ENCODE measurements at places on chromosomes 3 and 15.

GRCh38 chr15:39919748-39920509 lies at the start of gene GPR176:
Gene GPR176 (minus strand): TSS chr15:39920266. CDS start chr15:39920026, 240 bp downstream.
- peak; percentile 93 for DNase-seq

DNA sequence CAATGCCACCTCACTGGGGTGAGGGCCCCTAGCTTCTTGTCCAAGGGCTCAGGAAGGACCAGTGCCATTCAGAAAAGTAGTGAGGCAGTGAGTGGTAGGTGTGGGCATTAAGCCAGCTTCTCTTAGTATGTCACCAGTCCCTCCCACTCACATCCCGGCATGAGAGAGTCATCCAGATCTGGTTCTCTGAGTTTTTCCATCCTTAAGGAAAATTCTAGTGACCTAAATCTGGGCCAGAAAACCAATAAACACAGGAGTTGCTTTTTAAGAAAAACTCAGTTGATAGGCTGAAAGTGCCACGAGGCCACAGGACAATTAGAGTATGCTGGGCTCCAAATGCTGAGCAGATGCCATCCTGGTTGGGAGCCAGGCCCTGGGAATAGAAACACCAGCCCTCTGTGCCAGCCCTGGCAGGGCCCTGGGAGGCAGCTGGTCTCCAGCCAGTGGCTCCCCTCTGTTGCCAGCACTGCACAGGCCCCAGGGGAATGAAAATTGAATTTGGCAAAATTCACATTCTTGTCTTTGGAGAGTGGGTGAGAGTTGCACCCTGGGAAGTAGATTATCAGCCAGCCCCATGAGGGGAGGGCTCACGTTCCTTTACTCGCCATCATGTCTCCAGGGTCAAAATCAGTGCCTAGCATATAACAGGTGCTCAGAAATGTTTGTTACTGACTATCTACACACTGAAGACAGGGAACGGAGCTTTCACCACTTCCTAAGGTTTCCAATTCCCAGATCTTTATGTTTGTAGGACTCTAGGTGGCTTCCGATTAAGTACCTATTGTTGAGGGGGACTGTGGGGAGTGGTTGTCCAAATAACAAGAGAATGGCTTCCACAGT lies 52.8 kb downstream of the FAM43A start:
- DNase-seq: peak; percentile 84

- DNase-seq: no peak
Measured at GRCh38 chr3:28680050-28680449, 331.4 kb upstream of the AZI2 start.

DNA sequence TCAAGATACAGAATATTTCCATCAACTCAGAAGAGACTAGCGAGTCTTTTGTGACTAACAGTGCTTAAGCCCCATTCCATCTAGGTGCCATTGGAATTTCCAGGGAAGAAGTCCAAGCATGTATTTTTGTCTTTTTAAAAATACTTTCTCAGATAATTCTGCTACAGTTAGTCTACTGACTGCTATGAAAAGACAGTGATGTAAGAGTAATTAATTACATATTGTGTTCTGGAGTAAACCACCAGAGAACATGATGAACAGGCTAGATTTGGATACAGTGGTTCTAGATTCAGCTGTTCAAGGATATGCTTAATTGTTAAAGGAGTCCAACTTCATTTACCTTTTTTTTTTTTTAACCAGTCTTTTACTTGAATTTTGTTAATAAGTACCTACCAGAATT lies 34.8 kb upstream of the PAK6 start:
- no peak for DNase-seq

DNA sequence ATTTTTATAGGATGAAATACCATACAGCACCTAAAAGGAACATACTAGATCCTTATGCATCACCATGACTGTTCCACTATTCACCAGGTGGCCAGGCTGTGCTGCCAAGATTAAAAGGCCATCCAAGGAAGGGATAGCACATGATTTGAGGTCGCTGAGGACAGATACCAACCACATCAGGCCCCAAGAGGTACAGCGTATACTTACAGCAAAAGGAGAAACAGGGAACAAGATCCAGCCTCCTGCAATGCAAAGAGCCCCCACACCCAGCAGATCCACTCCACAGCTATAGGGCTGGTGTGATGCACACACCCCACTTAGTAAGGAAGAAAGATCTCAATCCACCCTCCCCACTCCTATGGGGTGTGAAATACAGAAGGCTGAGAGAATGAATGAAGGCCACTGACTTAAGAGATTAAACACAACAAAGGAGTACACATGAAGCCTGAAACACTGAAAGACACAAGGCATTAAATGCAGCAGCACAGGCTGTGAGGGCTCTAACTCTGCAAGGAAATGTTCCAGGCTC lies 32.0 kb upstream of the ZNF445 start:
- DNase-seq: peak; percentile 17

DNA sequence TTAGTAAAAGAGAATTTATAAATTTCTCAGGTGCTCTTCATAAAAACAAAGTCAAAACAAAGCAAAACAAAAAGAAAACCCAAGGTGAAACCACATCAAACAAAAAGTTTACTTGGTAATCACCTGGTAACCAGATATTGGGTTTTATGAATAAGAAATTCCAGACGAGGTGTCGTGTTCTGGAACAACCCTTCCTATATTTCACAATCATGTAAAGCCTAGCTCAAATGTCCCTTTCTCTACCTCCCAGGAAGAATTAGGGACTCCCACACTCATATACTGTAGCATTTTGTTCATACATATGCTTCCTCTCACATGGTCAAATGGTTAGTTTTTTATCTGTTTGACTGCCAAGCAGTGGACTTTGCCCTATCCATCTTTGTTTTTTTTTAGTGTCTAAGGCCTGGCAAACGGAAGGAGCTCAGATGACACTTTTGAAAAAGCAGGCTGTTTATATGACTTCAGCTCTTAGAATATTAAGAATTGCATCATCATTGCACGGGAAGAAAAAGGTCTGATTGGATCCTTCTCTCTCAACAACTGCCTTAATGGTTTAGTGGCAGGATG lies 326.7 kb upstream of the TBL1XR1 start:
- peak; percentile 42 for DNase-seq

- DNase-seq: peak; percentile 51
Measured at GRCh38 chr15:68298882-68299381, 21.4 kb downstream of the FEM1B start.

- no peak for DNase-seq
Measured at GRCh38 chr15:25061808-25062550, 107.2 kb downstream of the SNRPN start.

DNA sequence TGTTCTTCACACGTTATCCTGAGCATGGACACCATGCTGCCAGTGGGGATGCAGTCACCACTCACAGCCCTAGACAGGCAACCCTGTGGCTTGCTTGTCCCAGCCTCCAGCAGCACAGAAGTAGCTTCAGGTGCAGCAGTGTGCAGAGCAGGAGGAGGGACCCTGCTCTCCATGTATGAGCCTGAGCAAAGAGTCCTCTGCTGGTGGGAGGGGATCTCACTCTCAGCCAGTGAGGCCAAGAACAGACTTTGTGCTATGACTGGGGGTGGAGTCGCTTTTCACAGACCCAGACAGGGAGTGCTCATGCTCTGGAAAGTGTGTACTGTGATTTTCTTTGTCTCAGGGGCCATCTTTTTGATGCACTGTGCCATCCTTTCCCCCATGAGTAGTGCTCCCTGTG lies 66.1 kb upstream of the NDN start:
- DNase-seq: no peak

GRCh38 chr3:15831927-15832326 lies 34.1 kb upstream of the ANKRD28 start:
- no peak for DNase-seq

GRCh38 chr3:23341147-23341838 lies 138.2 kb downstream of the UBE2E2 start:
- DNase-seq: no peak

- no peak for DNase-seq
Measured at GRCh38 chr15:95377258-95377852, 953.1 kb upstream of the NR2F2 start.
